ENCODE measurements at places on chromosomes 2 and 18. TPM values are rescaled to one million over a fixed set of nuclear protein-coding genes. Genes with fewer than 3 reads are reported as not detected.

Gene ANKRD30B
- total RNA-seq: 1.4 TPM

Gene CCDC85A
- total RNA-seq: 8.4 TPM

Gene SERPINB12
- 0.96 TPM for total RNA-seq

DNA sequence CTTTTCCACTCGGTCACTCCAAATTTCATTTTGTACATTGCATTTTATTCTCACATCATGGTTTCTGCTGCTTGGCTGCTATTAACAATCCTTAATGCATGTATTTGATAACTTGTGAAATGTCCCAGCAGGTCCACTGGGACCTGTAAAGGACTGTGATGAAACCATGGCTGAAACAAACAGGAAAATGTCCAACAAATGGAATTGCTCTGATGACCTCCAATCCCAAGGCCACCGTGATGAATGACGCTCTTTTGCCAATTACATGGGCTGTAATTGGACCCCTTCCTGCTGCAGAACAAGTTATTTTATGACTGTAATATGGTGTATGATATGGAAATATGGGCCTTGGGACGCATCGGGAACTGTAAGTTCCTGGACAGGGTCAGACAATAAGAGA is 224.2 kb upstream of the CXCR4 start:
- no peak for DNase-seq

GRCh38 chr2:226652983-226653765 is 146.4 kb downstream of the IRS1 start:
- no peak for DNase-seq

- DNase-seq: peak; percentile 61
Measured at GRCh38 chr2:135742325-135742757, 686 bp downstream of the UBXN4 start.
